Inflammatory macrophage (primary cell): ENCODE measurements at places on chromosomes 7 and 10.
A peak's percentile ranks its signal among the peaks of the same experiment; 100 is the strongest.

DNA sequence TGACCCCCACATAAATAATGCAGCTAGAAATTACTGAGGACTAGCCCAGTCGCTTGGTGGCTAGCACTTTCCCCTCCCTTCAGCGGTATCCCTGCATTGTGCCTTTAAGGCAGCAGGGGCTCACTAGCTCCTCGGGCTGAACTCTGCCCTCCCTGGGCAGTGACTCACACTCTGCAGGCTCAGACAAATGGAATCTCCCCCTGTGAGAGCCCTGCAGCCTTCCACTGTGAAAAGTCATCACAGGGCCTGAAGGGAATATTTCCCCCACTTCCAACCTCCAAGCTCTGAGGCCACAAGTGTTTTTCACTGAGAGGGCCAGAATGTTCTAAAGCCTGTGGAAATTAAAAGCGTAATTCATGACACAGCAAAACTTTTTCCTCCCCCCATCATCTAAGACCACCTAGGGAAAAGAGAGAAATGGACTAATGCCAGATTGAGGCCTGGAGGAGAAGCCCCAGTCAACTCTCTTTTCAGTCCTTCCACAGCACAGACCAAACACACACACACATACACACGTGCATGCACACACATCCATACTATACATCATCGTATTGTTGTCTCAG lies 93.6 kb upstream of the COL1A2 start:
- DNase-seq: no peak

- DNase-seq: no peak
Measured at GRCh38 chr7:111090846-111091245, at the start of gene LRRN3. Gene LRRN3 (plus strand): TSS chr7:111091127. CDS start chr7:111122773, 31,646 bp downstream.

- DNase-seq: no peak
Measured at GRCh38 chr10:30737931-30738391, 108.4 kb upstream of the LYZL2 start.

DNA sequence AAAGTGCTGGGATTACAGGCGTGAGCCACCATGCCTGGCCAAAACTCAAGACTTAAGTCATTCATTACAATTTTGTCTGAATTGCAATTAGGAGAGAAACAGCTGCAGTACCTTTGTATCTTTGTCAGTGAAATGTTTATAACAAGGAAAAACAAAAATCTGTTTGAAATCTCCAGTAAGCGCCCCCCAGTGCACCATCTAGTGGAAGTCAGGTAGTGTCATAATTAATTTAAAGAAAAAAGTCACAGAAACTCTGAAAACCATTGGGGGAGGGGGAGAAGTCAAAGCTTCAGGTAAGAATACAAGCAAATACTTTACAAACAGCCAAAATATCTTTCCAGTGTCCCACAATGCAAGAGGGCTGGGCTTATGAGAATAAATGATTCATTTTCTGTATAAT lies 2.8 kb downstream of the MPP7 start:
- DNase-seq: no peak

DNA sequence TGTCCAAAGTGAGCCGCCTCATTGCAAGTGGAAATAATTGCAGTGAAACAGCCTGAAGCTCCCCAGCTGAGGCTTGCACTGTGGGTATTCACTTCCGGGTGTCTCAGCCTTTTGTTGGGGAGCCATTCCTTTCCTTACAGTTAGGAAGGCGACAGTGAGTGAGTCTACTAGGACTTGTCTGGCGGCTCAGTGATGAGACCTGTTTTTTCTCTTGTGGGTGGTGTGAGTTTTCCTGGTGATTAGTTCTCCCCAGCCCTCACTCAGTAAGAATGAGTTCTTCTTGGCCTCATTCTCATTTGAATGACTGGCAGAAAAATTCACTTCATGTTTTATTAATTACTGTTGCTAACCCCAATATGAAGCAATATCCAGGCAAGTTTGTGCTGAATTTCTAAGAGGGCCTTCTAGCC lies 2.6 kb downstream of the PGAM1 start:
- peak; percentile 47 for DNase-seq

DNA sequence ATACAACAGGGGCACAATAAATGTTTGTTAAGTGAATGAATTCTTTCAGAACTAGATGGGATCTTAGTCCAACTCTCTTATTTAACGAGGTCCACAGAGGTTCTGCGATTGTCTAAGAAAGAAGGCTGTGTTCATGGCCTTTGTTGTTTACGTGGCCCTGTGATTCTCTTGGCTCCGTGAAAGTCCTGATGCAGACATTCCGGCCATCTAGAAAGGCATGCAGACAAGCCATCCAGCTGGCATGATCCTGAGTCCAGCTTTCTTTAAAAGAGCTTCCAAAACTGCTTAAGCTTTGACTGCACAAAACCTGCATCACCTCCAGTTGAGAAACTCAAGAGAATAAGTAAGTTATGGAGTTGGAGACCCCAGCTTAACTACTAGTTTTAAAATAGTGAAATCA lies 26.0 kb downstream of the EGFR start:
- no peak for DNase-seq

DNA sequence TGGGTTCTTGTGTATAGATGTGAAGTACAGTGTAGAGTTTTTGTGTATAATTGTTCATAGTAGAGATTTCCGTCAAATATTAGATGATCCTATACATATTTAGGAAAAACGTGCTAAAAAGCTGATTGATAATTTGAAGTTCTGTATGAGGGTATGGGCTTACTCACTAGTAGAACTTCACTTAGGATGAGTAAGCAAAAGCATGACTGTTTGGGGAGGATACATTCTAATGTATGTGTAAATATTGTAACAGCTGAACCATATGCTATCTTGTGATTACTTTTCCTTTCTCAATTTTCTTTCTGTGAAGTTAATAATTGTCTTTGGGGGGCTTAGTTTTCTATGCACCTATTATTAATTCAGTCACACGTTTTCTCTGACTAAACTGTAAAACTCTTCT lies 53.2 kb upstream of the PDK4 start:
- no peak for DNase-seq

DNA sequence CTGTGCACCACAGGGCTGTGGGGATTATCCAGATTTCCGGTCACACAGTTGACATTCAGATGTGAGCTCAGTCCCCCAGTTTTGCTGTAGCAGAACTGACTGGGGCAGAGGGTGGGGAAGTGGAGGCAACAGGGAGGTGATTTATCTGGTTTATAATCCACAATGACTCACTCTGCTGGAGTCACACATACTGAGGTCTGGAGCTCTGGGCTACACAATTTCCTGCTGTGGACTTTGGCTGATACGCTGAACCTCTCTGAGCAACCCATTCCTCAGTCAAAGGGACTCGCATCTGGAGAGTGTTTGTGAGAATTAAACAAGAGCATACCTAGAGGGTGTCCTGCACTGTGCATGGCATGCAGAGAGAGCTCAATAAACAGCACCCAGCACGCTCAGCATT lies 64.8 kb upstream of the PLPP4 start:
- no peak for DNase-seq

- peak; percentile 15 for DNase-seq
Measured at GRCh38 chr10:3067118-3067858, at the start of gene PFKP. Gene PFKP (plus strand): TSS chr10:3067548. CDS start chr10:3067596, 48 bp downstream.

GRCh38 chr10:97598407-97599271 lies 9.1 kb downstream of the C10orf62 start:
- DNase-seq: no peak

DNA sequence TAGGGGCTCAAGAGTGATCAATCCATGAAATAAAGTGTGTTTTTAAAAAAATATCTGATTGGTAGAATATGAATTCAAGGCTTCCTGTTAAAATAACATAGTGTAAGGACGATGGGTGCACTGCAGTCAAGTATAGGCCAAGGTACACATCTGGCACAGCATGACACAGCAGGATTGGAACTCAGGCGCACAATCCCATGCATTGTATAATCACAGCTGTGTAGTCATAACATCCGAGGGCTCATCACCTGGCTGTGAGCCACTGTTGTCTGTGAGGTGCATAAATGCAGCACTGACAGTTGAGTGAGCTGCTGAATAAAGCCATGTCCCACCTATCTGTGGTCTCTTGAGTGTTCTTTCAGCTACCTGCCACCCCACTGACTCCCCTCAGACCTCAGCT lies 142.3 kb upstream of the HPS1 start:
- no peak for DNase-seq

DNA sequence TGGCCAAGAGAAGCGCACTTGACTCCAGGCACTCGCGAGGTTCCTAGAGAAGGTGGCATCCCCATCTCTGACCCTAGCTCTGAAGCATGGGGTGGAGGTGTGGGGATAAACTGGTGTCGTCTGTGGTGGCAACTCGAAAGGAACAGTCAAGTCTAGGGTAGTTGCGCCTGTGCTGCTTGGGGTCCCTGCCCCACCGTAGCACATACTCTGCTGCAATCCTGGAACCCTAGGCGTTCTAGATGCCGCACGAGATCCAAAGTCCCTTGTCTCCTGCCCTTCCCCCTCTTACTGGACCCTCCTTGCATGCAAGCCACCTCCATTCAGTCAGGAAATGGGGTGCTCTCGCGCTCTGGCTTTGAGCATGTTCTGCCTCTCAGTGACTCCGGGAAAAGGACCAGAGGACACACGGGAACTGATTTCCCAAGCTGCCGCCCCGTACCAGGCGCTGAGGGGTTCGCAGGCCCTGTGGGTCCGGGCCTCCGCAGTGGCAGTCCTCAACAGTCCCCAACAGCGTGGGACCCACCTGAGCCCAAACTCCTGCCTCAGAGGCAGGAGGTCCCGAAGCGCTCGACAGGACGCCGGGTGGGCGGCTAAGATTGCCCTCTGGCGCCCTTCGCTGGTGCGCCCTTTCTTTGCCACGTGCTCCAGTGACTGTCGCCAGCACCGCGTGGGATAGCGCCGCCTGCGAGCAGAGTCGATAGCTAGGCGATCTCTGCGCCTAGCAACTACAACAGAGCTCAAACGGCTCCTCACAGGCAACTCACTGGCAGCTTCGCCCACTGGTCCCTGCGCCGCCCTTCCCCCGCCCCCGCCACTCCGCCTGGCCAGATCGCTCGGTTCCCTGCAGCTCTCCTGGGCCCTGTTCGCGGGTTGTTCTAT lies 452.0 kb downstream of the REEP3 start:
- DNase-seq: no peak

- DNase-seq: no peak
Measured at GRCh38 chr7:146635205-146636032, 518.8 kb downstream of the CNTNAP2 start.

DNA sequence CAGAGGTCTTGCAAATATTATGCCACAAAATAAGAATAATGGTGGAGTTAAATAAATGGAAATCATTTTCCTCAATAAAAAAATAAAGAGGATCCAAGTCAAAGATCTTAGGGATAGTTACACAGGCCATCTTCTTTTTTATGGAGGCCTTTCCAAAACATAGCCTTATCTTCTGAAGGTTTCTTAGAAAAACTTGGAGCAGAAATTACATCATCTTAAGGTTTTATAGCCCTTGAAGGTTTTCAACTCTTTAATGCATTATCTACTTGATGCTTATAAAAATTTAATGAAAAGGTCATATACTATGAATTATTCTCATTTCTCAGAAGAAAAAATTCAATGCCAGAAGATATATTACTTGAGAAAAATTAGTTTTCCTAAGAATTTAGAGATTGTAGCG lies 94.2 kb upstream of the LAMB4 start:
- DNase-seq: no peak

DNA sequence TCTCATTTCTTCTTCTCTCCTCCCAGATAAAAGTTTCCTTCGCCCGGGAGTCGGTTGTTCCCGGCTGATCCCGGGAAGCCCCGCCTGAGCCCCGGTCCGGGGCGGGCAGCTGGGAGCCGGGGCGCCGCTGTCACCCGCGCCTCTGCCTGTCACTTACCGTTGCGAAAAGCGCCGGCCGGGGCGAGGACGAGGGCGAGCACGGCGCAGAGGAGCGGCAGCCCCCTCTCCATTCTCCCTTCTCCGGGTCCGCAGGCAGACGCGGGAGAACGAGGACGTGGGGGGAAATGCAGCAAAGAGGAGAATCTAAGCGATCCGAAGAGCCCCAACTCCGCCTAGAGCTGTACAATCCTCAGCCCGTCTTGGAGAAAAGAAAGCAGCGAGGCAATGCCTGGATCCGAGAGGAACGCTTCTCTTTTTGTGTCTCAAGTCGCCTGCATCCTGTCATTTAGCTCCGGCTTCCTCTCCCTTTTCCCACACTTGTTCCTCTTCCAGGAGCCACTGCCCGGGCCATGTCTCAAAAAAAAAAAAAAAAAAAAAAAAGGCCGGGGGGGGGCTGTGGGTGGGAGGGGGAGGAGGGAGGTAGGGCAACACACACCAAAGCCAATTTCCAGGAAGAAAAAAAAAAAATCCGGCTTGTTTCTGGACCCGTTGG lies at the start of gene NRP1:
NRP1 (minus strand) TSS at position 515 of the 652 bp plus-strand sequence; CDS start at position 230, 285 bp downstream.
- peak; percentile 81 for DNase-seq

DNA sequence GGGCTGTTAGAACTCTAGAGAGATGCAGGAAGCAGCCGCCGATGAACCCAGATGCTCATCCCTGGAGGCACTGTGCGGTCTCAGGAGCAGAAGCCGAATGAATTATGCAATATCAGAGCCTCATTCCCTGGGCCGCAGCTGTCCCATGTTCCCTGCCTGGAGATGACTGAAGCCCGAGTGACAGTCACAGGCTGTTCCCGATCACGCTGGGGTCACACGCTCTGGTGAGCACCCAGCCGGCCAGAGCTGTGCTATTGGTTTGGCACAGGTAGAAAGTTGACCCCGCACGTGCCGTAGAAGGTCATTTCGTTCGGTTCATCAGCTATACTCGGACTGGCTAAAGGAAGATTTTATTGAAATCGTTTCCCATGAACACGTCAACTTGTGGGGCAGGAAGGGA lies 140.5 kb upstream of the SH2B2 start:
- DNase-seq: no peak

GRCh38 chr10:110141185-110141584 lies 66.2 kb upstream of the MXI1 start:
- peak; percentile 82 for DNase-seq

- no peak for DNase-seq
Measured at GRCh38 chr7:132309102-132309805, 267.0 kb downstream of the PLXNA4 start.

GRCh38 chr7:92750447-92750839 lies 85.9 kb downstream of the CDK6 start:
- no peak for DNase-seq

DNA sequence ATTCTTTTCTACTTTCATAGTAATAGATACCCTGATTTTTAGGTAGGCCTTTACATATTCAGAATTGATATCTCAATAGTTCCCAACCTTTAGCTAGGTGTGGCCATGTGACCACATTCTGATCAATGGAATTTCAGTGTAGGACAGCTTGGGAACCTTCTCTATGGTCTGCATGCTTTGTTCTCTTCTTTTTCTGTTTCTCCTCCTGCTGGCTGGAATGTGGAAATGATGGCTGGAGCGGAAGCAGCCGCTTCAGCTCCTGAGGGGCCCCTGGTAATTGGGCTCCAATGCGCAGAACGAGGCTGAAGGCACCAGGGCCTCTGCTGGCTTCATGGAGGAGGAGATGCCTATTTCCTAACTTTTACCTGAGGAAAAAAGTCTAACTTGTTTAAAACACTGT lies 152.6 kb downstream of the ZMYND11 start:
- no peak for DNase-seq

GRCh38 chr7:155395176-155395797 lies 62.6 kb upstream of the EN2 start:
- DNase-seq: no peak
